ENCODE measurements at places on chromosomes 5 and 9. TPM values are rescaled to one million over a fixed set of nuclear protein-coding genes. Genes with fewer than 3 reads are reported as not detected.
A peak's percentile ranks its signal among the peaks of the same experiment; 100 is the strongest.

- DNase-seq = no peak
Observed at GRCh38 chr5:179187229-179187678, 127.1 kb downstream of the ZNF354C start.

- DNase-seq = no peak
Observed at GRCh38 chr5:71807909-71808308, 88.8 kb downstream of the CARTPT start.

- DNase-seq = no peak
Observed at GRCh38 chr5:175796536-175797499, 74.6 kb upstream of the CPLX2 start.

DNA sequence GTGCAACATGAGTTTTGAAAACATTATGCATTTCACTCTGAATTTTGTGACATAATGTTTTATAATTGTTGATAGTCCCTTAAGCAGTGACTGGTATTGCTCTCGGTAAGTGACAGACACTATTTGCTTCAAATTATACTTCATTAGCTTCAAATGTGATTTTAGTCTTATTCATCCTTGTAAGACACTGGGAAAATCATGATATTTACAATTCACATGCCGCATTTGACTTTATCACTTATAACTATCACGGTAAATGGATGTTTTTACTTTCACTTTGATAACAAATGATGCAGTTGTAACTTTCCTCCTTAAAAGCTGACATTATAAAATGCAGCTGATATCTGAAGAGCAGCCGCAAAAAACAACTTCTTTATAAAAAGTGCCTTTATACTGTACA is 44.1 kb upstream of the ITGA2 start:
- no peak for DNase-seq

DNA sequence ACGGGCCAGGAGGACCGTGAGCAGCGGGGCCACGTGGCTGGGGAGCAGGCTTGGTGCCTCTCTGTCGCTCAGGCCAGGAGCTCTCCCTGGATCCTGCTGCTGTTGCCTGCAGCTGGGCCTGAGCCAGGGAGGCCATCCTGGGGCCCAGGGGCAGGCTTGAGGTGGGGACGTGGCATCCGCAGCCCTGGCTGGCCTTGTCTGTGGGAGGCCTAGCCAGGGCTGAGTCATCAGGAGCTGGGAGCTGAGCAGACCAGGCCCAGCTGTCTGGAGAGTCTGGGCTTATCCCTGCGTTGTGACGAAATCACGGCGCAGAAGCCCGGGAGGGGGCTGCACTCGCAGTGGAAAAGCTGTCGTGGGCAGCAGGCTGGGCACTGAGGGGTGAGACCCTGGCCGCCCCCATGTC is 138.8 kb upstream of the COL5A1 start:
- DNase-seq = no peak

DNA sequence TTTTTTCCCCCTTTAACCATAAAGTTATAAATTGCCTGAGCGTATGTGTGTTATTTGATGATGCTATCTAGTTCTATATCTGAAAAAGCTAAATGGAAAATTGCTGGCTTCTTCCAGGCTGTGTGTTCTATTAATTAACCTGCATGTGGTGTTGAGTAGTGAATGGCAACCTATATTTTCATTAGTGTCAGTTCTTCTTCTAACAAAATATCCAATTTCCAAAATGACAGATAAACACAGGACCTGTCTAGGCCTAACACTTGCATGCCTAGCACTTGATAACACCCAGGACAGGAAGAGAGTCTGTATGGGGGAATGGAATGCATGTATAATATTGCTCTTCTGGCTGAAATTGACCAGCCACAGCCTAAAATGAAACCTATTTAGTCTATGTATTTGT is 91.7 kb downstream of the CD180 start:
- no peak for DNase-seq

GRCh38 chr9:137705906-137706305 is 87.1 kb downstream of the EHMT1 start:
- DNase-seq = no peak

DNA sequence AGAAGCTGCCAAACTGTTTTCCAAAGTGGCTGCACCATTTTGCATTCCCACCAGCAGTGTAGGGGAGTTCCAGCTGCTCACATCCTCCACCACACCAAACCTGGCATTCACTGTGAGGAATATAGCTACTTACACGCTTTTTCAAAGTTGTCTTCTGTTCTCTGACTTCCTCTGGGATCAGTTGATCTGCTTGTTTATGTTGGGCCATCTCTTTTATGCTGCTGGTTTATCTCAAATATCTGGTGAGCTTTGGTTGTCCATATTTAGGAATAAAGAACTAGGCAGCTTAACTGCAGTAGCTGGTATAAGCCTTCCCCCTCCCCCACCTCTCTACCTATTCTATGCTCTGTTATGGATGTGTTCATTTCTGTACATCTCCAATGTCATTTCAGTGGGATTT is 8.5 kb upstream of the ZNF79 start:
- DNase-seq = no peak

GRCh38 chr5:2133080-2133479 is 250.4 kb upstream of the IRX4 start:
- DNase-seq = no peak

DNA sequence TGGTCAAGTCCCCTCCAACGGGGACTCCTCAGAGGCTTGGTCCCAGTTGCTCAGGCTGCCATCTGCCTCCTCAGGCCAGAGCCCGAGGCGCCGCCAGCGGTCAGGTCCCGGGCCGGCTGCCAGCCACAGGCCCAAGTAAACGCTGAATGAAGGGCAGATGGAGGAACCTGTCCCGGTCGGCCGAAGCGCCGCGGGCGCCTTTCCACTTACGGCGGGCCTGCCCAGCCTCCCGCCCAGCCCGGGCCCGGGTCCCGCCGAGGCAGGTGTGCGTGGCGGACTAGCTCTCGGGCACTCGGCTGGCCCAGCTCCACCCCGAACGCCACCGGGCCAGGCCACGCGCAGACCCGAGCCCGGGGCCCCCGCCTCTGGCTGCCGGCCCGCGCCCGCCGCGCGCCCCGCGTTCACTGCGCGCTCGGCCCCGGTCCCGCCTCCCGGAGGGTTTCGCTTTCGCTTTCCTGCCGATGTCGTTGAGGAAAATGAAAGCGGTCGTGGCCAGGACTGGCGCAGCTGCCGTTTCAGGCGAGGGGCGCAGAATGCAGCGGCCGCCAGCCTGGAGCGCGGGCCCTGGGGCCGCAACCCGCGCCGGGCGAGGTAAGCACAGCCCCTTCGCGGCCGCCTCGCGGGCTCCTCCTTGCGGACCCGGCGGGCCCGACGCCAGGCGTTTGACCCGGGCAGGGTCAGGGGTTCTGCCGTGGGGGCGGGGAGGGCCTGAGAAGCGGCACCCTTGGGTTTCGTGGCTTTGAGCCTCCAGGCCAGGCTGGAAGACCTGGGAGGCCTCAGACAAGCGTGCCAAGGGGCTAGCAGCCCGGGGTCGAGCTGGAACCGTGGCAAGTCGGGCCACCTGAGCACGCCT is 41.2 kb downstream of the SLC22A5 start:
- DNase-seq = peak; percentile 92

- DNase-seq = no peak
Observed at GRCh38 chr5:19519448-19519847, 468.6 kb downstream of the CDH18 start.

GRCh38 chr9:101465326-101465915 is 29.8 kb upstream of the ALDOB start:
- DNase-seq = peak; percentile 29

GRCh38 chr5:136388474-136388873 is 23.1 kb upstream of the TRPC7 start:
- DNase-seq = no peak

DNA sequence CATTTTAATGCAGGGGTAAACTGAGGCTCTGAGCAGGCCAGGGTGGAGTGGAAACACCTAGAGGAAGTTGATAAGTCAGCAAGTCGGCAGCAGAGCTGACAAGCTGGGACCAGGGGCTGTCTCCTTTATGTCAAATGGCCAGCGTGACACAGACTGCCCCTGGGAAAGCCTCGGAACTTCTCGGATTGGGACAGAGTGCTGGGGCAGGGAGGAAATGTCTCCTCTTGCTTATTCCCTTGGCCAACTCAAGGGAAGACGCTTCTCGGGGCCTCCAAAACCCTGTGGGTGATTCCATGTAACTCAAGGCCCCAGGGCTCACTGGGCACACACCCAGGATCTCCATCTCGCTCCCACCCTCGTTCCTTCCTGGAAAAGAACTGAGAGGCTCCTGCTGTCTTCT is 25.4 kb upstream of the ANXA6 start:
- DNase-seq = no peak

GRCh38 chr5:16914584-16914983 is 21.5 kb downstream of the MYO10 start:
- no peak for DNase-seq

GRCh38 chr9:28547527-28547926 is 974.2 kb upstream of the C9orf72 start:
- no peak for DNase-seq

DNA sequence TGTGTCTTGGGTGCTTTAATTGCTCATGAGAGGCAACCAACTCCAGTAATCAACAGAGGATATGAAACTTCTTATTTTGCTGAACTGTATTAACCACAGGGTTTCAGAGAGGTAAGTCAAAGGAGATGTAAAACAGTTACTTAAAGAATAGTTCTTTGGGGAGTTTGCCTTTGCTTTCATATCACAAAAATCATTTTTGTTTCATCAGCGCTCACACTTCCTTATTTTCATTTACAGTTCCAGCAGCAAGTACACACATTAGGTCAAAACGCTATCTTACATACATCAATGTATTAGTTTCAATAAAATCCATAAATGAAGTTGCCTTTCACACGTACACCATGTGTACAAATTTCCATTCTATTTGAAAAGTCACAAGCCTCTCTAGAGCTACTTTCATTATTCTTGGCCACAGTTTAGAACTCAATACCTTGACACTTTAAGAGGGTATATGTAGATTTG is 50.1 kb downstream of the ST8SIA4 start:
- DNase-seq = peak; percentile 91

GRCh38 chr5:109681763-109682162 is 8.0 kb upstream of the MAN2A1 start:
- no peak for DNase-seq

GRCh38 chr9:91516081-91516480 is 92.4 kb upstream of the NFIL3 start:
- no peak for DNase-seq

DNA sequence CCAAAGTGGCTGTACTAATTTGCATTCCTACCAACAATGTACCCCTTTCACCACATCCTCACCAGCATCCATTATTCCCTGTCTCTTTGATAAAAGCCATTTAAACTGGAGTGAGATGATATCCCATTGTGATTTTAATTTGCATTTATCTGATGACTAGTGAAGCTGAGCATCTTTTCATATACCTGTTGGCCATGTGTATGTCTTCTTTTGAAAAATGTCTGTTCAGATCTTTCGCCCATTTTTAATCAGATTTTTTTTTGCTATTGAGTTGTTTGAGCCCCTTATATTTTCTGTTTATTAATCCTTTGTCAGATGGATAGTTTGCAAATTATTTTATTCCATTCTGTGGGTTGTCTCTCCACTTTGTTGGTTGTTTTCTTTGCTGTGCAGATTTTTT is 121.0 kb upstream of the LRRTM2 start:
- no peak for DNase-seq

DNA sequence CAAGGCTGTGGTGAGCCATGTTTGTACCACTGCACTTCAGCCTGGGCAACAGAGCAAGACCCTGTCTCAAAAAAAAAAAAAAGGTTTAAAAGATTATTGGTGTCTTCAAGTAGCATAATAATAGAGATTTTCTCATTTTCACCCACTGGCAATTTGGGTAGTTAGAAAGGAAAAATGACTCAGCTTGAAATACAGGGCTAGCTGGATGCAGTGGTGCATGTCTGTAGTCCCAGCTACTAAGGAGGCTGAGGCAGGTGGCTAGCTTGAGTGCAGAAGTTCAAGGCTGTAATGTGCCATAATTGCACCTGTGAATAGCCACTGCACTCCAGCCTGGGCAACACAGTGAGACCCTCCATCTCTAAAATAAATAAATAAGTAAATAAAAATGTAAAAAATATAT is 111.1 kb downstream of the ARRDC3 start:
- no peak for DNase-seq

GRCh38 chr9:136175616-136176197 is 29.2 kb downstream of the LHX3 start:
- DNase-seq = no peak

- DNase-seq = peak; percentile 28
Observed at GRCh38 chr5:18745042-18745987, 1111.1 kb downstream of the TAF11L14 start.

GRCh38 chr5:81450940-81451339 is 57.0 kb upstream of the ACOT12 start:
- no peak for DNase-seq

DNA sequence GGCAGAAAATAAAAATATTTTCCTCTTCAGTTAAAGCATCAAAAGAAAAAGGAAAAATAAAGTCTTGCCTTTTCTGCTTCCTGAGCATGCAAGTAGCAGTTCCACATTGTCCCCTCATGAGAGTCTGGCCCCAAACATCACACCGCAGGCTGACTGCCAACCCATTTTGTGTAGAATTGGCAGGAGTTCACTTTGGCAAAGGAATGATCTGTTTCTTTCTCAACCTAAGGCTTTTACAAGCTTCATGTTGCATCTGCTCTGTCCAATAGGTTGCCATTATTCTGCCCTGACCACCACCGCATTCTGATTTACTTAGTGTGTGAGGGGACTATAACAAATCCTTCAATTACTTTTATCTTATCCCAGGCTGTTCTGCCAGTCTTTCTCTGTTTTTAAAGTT is 249.5 kb downstream of the ISL1 start:
- no peak for DNase-seq

Gene C5orf34
- total RNA-seq = 28.7 TPM

Gene FAXDC2
- 0.28 TPM for total RNA-seq

Gene SPINK4
- total RNA-seq = not detected

Gene CDC25C
- 21.1 TPM for total RNA-seq

Gene CCNI2
- not detected for total RNA-seq

Gene RIOK2
- 41.3 TPM for total RNA-seq

Gene LECT2
- not detected for total RNA-seq

Gene ZNF883
- total RNA-seq = not detected

Gene LPAR1
- not detected for total RNA-seq
